ENCODE measurements at places on chromosomes 1 and 21. TPM values are rescaled to one million over a fixed set of nuclear protein-coding genes. Genes with fewer than 3 reads are reported as not detected.

Gene NTNG1
- total RNA-seq: 11.1 TPM

Gene DIO1
- not detected for total RNA-seq

Gene LAMC1
- total RNA-seq: 74.8 TPM

Gene PRPF38A
- 20.4 TPM for total RNA-seq

Gene MTR
- 22.0 TPM for total RNA-seq

Gene S100A12
- not detected for total RNA-seq

Gene REN
- total RNA-seq: not detected

Gene LPAR3
- 16.1 TPM for total RNA-seq

Gene NKAIN1
- 2.0 TPM for total RNA-seq

Gene AGT
- total RNA-seq: not detected

Gene DCST2
- 13.4 TPM for total RNA-seq

Gene FAM151A
- total RNA-seq: not detected

Data from suprapubic skin (tissue), 4 donors.